NCI-H2171 treated with DMSO at 0.1 percent for 48 hours (cell line): ENCODE measurements at places on chromosomes 11 and 22.

DNA sequence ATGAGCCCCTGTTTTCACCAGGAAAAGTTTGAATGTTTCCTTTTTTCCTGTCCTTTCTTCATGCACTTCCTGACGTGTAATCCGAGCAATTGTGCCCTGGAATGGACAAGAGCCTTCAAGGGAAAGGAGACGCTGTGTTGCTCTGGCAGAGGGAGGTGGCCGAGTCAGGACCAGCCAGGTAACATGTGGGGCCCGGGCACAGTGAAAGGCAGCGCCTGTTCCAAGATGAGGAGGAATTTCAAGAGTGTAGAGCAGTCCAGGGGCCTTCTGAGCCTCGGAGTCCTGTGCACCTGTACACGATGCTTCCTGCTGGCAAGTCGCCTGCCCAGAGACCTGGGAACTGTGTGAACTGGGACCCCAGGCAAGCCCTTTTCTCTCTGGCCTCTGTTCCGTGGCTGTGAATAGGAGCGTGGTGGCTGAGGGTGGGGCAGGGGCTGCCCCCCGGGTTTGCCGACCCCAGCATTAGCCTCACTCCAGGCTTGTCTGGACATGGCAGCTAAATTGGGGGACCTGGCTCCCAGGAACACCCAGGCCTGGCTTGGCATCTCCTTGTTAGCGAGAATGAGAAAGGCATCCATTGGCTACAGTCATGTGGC is 92.0 kb downstream of the MYEOV start:
- no peak for DNase-seq

DNA sequence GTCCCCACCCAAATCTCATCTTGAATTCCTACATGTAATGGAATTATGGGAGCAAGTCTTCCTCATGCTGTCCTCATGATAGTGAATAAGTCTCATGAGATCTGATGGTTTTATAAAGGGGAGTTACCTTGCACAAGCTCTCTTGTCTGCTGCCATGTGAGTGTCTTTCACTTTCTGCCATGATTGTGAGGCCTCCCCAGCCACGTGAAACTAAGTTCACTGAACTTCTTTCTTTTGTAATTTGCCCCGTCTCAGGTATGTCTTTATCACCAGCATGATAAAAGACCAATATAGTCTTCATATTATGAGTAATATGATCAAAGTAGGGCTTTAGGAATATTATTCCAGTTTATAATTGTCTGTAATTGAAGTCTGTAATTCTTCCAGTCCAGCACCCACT is 86.3 kb upstream of the ANO5 start:
- no peak for DNase-seq

DNA sequence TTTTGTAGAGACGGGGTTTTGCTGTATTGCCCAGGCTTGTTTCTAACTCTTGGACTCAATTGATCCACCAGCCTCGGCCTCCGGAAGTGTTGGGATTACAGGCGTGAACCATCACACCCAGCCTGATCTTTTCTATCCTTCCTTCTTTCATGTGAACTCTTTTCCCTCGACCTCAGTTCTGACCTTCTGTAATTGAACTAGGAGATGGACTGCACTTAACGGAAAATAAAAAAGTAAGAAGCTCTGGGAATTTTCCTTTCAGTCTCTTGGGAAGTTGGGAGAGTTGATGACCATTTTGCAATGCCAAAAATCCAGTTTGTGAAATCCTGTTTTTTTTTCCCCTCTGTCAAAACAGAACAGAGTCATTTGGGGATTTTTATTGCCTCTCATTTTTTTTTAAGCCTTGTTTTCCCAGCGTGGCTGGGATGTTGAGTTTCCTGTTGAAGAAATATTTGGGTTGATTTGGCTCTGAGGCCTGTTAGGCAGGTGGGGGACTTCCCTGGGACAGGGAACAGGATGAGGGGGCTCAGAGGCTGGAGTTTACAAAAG is 26.9 kb upstream of the CYB5R3 start:
- no peak for DNase-seq

GRCh38 chr11:132993991-132994502 is 538.3 kb downstream of the OPCML start:
- DNase-seq: no peak

DNA sequence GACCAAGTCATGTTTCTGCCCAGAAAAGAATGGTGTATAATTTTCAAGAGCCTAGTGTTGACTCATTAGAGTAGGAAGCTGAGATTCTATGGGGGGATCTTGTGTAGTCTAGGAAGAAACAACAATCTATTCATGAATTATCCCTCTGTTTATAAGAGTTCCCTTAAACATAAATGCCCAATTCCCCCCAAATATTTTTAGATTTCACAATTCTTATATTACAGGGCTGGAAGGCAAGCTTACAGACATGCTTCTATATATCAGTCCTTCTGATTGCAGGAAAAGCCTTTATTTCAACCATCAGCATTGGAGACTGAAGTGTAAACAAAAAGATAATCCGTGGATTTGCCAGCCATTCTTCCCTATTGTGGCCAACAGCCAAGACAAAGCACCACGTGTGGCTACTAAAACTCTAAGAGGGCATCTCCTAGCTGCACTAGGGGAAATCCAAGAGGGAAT is 71.4 kb downstream of the NAT10 start:
- DNase-seq: no peak

DNA sequence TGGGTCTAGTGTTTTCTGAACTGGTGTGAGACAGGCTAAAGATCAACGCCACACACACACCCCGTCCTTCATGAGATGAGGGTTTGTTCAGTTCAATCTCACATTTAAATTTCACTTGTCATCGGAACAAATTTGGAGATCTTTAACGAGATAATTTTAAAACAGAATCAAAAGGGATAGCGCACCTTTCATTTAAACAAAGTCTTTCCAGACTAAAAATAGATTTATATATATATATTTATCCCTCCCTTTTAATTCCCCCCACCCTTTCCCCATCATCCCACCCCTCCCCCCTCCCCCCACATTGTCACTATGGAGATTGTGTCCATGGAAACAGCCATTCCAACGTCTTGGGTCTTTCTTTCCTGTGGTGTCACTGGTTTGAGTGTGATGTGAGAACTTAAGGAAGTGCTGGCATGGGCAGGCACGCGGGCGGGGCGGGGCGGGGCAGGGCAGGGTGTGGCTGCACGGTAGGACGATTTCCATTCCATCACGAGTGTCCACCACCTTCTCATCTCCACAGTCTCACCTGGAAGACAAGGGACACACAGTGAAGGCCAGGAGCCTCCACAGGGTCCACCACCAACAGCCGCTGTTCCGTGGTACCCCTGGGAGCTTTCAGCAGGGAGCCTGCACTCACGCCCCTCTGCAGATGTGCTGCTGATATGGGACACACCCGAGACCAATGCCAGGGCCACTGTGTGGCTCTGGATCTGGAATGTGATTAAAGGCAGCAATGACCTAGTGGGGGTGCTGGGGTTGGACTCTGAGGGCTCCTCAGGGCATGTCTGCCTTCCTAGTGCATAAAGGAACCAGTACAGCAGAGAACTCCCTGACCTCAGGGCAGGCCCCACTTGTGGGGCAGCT is 30.5 kb upstream of the CYP2D6 start:
- no peak for DNase-seq

DNA sequence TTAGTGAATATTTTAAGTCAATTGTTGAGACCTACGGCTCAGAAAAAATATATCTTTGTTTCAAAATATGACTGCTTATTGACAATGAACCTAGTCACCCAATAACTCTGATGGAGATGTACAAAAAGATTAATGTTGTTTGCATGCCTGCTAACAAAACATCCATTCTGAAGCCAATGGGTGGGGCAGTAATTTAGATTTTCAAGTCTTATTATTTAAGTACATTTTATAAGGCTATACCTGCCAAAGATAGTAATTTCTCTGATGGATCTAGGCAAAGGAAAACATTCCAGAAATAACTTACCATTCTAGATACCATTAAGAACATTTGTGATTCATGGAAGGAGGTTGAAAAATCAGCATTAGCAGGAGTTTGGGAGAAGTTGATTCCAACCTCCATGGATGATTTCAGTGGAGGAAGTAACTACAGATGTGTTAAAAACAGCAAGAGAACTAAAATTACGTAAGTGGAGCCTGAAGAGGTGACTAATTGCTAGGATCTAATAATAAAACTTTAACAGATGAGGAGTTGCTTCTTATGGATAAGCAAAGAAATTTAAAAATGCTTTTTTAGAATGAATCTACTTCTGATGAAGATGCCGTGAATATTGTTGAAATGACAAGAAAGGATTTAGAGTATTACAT is 26.4 kb upstream of the OR8D2 start:
- no peak for DNase-seq

DNA sequence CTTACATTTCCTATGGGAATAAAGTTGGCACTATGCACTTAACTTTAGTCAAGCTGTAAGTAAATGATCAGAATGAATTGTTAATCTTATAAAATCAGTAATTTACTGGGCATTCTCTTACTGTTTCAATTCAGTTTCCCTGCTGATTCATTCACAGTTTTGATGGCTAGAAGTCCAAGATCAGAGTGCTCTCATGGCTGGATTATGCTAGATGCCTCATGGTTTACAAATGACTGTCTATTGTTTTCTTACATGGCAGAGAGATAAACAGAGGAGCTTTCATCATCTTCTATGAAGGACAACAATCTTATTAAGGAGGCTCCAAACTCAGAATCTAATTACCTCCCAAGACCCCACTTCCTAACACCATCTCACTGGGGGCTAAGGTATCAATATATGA is 135.1 kb upstream of the CARD18 start:
- no peak for DNase-seq

DNA sequence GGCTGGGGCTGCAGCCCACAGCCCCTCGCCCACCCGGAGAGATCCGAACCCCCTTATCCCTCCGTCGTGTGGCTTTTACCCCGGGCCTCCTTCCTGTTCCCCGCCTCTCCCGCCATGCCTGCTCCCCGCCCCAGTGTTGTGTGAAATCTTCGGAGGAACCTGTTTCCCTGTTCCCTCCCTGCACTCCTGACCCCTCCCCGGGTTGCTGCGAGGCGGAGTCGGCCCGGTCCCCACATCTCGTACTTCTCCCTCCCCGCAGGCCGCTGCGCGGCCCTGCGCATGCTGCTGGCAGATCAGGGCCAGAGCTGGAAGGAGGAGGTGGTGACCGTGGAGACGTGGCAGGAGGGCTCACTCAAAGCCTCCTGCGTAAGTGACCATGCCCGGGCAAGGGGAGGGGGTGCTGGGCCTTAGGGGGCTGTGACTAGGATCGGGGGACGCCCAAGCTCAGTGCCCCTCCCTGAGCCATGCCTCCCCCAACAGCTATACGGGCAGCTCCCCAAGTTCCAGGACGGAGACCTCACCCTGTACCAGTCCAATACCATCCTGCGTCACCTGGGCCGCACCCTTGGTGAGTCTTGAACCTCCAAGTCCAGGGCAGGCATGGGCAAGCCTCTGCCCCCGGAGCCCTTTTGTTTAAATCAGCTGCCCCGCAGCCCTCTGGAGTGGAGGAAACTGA is 731 bp downstream of the GSTP1 start:
- no peak for DNase-seq

DNA sequence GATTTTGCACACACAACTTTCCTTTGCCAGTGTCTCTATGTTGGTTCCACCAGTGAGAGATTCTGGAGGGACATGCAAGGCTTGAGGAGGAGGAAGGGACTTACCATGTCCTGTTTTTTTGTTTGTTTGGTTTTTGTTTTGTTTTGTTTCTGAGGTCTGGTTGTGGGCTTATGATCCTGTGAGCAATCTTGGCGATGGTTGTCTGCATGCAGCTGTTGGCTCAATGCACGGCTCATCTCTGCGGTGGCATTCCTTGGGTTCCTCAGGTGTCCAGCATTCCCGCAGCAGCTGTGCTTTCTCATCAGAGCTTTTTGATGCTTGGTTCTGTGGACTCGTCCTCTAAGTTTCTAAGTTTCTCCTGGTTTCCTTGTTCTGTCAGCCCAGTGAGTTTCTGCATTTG is 4.8 kb upstream of the NNMT start:
- DNase-seq: no peak

DNA sequence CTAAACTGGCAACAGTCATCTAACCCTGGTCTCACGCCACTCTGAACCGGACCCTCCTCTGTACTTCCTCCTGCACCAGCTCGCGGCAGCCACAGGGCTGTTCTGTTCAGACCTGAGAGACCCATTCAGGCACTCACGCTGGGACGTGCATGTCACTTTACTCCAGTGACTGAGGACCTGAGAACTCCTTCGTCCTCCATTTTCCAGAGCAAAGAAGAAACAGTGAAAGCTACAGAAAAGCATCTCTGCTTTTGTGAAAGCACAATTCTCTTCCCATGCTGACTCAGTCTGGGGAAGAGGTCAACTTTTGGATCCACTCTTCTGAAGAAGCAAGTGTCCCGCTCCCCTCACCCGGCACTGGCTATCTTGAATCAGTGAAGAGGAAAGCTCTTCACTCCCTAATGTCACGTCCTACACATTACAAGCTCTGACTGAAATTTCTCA is 24.5 kb downstream of the PISD start:
- no peak for DNase-seq

DNA sequence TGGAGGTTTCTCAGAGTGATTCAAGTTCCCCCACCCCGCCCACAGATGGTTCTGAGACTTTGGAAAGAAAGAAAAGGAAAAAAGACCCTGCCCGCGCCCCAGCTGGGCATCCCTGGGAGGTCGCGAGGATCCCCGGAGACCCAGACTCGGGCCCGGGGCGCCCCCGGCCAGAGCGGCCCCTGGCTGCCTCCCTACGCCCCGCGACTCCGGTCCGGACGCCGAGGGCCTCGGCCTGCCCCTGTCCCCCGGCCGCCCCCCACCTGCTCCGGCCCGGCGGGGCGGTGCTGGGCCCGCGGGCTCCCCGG is 2.3 kb upstream of the AIFM3 start:
- no peak for DNase-seq

DNA sequence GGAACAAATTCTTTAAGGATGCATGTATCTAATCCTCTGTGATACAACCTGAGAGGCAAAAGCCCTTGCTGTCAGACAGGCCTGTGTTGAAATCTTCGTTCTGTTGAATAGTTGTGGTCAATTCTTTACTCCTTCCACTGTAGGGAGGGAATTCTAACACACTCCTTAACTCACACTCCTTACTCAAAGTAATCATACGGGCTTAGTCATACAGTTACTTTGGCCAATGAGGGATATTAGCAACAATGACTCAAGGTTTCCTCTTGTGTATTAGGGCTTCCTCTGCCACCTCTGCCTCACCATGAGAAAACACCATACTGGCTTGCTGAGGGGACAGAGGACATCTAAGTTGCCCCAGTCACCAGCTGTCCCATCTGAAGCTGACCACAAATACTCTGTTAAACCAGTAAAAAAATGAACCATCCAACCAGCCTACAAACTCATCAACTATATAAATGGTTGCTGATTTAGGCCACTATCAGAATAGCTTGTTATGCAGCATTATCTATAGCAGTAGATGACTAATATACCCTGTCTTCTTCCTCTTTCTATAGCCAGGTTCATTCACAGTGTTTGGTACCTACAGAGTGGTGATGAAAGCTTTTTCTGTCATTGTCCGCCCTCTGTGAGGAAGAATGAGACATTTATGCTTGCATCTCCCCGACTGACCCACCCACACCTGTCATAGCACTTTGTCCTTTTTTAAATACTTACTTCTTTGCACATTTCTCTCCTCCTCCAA is 322.8 kb upstream of the SYN3 start:
- no peak for DNase-seq

- no peak for DNase-seq
These were observed 54.2 kb upstream of the PDE3B start for GRCh38 chr11:14589421-14589820.
